GM23248 (cell line): ENCODE measurements at places on chromosomes 2 and 18.

DNA sequence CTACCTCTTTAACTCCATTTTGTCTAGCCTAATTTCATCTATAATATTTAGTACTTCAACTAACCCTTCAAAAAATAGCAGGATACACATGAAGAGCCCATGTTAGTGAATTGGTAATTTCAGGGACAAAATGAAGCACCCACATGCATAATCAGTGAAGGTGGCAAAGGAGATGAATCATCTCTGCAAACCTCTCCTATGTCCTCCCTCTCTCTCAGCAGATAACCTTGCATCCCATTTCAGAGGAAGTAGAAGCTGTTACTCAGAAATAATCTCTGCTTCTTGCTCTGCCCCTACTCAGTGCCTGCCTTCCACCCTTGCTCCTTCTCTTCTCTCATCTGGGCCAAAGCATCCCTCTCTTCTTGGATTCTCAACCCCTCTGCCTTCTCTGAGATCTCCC lies 60.2 kb upstream of the CAVIN2 start:
- no peak for DNase-seq

DNA sequence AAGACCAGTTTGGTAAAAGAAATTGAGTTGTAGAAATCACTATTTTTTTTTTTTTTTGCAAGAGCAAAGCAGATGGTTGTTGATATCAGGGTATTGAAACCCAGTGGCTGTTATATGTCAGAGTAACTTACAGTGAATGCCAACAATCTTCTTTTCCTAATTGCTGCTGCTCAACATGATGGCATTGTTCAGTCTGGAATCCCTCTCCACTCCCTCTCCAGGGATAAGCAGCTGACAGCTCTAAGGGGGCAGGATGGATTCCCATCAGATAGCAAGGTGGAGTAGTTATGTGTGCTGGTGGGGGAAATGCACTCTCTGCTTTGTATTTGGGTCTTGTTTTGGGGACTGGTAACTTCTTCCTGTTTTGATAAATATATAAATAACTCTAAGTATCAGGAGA lies 200.0 kb downstream of the PIK3C3 start:
- DNase-seq: no peak

GRCh38 chr2:113291191-113291590 lies 12.5 kb upstream of the PAX8 start:
- DNase-seq: no peak

- DNase-seq: no peak
These were observed 8.7 kb downstream of the CYRIA start for GRCh38 chr2:16656784-16657391.

DNA sequence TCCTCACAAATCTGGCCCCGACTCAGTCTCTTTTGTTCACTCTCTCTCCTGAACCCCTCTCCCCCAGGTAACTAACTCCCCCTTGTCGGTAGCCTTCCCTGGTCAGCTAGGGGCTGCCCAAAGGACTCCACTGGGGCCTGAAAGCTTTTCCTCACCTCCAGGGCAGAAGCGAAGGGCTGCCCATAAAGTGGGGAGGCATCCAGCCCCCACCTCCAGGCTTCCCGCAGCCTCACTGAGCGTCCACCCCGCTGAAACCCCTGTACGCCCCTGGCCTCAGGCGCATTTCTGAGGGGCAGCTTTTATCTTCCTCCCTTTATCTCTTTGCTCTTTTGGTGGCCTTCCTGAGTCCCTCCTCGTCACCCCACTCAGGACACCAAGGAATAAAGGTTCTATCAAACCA lies 249.3 kb downstream of the CYP26B1 start:
- DNase-seq: no peak

GRCh38 chr18:24157855-24158254 lies 19.0 kb downstream of the CABYR start:
- DNase-seq: no peak

- no peak for DNase-seq
These were observed 31.5 kb downstream of the CXCR4 start for GRCh38 chr2:136086253-136087016.

GRCh38 chr2:149595056-149595963 lies 7.7 kb upstream of the MMADHC start:
- DNase-seq: peak; percentile 53

GRCh38 chr2:205531072-205531471 lies 151.2 kb upstream of the NRP2 start:
- DNase-seq: no peak

- peak; percentile 58 for DNase-seq
These were observed 119.8 kb downstream of the PRKCE start for GRCh38 chr2:45771261-45771660.

DNA sequence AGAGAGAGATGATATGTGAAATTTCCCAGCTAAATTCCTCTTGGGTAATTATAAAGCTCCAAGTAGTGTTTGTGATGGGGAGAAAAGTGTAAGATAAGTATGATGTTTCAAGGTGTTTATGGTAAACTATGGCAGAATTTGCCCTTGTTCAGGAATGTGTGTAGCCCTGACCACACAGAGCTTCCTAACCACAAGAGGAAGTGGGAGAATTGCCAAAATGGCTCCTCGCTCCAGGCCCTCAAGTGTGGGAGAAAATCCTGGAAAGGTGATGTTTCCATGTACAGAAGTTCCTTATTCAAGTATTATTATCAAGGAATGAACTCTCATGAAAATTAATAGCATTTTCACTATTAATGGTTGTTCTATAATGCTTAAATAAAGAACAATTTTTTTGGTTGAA lies 878.3 kb downstream of the TDRD15 start:
- no peak for DNase-seq

DNA sequence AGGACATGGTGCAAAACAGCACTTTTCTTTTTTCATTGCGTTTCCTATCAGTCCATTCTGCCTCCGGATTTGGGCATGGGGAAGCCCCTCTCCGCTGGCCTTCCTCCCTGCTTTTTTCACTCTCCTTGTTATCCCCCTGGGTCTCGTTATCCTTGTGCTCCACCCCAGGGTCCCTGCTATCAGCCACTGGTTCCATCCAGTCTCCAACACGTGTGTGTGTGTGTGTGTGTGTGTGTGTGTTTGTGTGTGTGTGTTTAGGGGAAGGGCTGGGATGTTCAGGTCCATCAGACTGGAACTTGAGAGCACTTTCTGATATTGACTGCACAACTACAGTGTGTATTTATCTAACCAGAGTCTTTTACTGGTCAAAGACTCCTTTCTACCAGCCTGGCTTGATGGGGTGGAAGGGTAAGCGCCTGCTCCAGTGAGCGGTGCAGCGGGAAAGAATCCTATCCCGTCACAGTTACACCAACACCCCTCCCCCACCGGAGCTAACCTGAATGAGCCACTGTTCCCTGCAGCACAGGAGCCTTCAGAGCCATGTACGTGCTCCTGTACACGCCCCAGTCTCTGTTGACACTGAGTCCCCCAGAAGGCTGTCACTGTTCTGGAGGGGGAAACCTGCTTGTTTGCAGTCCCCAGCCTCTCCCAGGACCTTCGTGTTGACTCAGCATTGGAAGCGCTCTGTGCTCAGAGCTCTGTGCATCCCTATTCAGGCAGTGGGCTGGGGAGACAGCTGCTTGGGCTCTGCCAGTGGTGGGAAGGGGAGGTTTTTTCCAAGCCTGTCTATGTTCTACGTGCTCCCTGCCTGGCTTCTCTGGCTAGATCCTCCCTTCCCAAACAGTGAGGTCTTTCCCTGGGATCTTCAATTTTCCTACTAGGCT lies 4.6 kb downstream of the INHA start:
- DNase-seq: peak; percentile 41

DNA sequence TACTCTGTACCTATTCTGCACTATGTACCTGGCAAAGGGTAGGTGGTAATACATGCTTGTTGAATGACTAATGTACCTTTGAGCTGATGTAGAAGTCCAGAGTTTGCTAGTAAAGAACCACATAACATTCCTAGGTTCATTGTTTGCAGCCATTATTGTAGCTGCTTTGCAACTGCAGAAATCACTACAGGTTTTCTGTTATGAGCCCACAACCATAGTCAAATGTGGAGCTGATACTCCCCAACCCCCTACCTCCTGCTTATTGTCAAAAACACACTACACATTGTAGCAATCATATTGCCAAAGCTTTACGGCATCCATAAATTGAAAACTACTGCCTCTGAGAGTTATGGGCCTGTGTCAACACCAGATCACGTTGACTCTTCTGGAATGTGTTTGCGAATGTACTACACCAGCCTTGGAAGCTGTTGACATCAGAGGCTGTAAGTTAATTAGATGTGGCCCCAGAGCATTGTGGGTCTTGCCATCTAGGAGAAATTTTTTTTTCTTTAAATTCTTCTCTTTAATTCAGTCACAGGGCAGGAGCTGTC lies 187.0 kb downstream of the AGPS start:
- no peak for DNase-seq

- peak; percentile 97 for DNase-seq
These were observed 24.9 kb downstream of the CIDEA start for GRCh38 chr18:12278741-12279682.

DNA sequence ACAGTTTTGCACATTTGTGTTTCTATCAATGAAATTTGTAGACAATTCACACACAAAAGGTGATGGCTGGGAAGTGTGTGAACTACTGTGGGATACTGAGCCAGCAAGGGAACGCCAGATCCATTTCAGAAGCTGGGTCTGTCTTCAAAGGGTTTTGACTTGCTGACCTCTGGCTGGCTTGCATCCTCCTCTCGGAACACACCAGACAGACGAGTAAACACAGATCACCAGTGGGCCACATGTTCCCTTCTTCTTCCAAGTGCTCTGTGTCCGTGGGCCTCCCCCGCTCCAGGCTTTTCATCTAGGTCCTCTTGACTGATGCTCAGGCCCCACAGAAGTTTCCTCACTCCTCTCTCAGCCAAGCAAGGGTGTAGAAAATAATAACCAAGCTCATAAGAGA lies 122.2 kb upstream of the OSR1 start:
- no peak for DNase-seq

GRCh38 chr18:5817816-5818215 lies 77.5 kb downstream of the TMEM200C start:
- no peak for DNase-seq

DNA sequence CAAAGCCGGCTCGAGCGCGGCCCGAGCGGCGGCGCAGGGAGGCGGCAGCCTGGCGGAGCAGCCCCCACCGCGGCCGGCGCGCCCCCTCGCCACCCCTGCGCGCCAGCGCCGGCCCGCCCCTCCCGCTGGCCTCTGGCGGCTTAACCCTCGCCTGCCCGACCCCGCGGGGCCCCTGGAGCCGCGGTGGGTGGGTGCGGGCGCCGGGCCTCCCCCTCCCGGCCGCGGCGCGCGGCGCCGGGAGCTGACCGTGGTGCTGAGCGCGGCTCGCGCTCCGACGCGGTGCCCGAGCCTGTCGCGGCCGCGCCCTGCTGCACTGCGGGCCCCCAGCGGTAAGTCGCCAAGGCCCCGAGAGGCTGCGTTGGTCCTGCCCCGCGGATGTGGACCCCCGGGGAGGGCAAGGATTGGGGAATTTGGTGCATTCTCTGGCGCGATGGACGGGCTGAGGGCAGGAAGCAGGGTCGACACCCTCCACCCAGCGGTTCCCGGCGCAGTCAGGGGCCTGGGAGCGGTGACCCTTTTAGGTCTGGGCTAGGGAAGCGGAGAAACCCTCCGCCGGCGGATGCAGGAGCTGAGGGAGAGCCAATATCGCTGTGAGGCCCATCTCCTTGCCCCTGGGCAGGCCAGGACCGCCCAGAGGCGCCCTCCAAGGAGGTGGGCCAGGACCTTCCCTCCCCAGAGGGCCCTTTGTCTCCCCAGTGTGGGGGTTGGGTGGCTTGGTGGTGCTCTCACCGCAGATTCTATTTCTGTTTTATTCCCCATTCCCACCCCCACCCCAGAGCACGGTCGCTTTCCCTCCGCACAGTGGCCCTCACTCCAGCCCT lies 923 bp downstream of the AMER3 start:
- peak; percentile 47 for DNase-seq

DNA sequence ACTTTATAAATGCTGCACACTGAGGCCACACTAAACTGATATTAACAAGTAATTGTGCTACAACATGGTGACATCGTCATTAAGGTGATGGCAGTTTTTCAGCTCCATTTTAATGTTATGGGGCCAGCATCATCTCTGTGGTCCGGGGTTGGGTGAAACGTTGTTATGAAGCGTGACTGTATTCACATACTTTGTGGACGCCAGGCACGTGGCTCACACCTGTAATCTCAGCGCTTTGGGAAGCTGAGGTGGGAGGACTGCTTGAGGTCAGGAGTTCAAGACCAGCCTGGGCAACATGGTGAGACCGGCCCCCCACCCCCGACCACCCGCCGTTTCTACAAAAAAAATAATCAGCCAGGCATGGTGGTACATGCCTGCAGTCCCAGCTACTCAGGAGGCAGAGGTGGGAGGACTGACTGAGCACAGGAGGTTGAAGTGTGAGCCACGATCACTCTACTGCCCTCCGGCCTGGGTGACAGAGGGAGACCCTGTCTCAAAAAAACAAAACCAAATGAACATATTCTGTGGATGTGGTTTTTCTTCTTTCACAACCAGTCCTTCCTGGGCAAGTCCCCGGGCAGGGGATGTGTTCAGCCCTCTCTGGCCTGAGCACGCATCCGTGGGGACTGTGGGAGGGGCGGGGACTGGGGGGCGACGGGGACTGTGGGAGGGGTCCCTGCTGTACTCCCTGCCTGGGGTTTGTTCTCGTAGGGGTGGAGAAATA lies 12.9 kb upstream of the GAL3ST2 start:
- no peak for DNase-seq

DNA sequence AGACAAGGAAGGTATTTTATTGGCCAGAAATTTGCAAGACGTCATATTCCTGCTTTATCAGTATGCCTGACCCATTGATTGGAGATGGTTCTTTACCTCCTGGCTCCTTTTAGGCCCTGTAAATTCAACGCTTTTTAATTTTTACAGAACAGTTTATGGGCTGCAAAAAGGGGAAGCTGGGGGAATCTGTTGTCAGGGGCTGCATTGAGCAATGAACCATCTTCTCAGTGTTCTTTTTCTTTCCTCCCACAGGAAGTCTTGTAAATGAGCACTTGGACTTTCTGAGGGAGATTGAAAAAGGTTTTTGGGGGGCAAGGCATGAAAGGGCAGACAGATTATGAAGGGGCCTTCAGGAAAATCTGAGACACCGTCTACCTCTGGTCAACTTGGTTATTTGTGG lies 503.6 kb upstream of the TNP1 start:
- no peak for DNase-seq

GRCh38 chr2:28683100-28683706 lies 68.4 kb upstream of the PPP1CB start:
- DNase-seq: peak; percentile 89

DNA sequence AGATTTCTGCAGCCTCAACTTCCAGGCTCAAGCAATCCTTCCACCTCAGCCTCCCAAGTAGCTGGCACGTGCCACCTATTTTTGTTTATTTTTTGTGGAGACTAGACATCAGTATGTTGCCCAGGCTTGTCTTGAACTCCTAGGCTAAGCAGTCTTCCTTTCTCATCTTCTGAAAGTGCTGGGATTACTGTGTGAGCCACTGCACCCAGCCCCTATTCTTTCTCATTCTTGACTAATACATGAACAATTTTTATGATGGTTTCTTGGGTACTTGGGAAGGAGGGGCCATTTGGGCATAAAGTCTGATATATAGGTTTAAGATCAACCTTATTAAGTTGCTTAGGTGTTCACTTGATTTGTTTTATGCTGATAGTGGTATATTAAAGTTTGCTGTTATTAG lies 26.2 kb downstream of the EPC2 start:
- peak; percentile 36 for DNase-seq
